Left colon (tissue), 2 donors: ENCODE measurements at places on chromosomes 12 and 14. TPM values are rescaled to one million over a fixed set of nuclear protein-coding genes. Genes with fewer than 3 reads are reported as not detected.

GRCh38 chr14:89378119-89378518 lies 38.9 kb downstream of the FOXN3 start:
- DNase-seq = no peak

GRCh38 chr14:104558231-104559027 lies 21.1 kb upstream of the C14orf180 start:
- DNase-seq = no peak

- DNase-seq = no peak
Measured at GRCh38 chr12:2642176-2642892, 152.4 kb upstream of the FKBP4 start.

DNA sequence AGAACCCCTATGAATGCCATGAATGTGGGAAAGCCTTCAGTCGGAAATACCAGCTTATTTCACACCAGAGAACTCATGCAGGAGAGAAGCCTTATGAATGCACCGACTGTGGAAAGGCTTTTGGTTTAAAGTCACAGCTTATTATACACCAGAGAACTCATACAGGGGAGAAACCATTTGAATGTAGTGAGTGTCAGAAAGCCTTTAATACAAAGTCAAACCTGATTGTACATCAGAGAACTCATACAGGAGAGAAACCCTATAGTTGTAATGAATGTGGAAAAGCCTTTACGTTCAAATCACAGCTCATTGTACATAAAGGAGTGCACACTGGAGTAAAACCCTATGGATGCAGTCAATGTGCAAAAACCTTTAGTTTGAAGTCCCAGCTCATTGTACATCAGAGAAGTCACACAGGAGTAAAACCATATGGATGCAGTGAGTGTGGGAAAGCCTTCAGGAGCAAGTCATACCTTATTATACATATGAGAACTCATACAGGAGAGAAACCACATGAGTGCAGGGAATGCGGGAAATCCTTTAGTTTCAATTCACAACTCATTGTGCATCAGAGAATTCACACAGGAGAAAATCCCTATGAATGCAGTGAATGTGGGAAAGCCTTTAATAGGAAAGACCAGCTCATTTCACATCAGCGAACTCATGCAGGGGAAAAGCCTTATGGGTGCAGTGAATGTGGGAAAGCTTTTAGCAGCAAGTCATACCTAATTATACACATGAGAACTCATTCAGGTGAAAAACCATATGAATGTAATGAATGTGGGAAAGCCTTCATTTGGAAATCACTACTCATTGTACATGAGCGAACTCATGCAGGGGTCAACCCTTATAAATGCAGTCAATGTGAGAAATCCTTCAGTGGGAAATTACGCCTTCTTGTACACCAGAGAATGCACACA lies 22.3 kb downstream of the ZNF268 start:
- DNase-seq = no peak

GRCh38 chr14:59520224-59520623 lies 35.9 kb downstream of the JKAMP start:
- DNase-seq = no peak

Gene KCNJ8
- 2.4 TPM for total RNA-seq

Gene JPH4
- total RNA-seq = 0.84 TPM

Gene PRR4
- 1.0 TPM for total RNA-seq

Gene CD69
- total RNA-seq = 2.6 TPM
